ENCODE measurements at places on chromosomes 4 and X.

GRCh38 chr4:77600521-77601451 lies 4.8 kb upstream of the CXCL13 start:
- no peak for DNase-seq

GRCh38 chr4:37725718-37726117 lies 39.5 kb upstream of the RELL1 start:
- no peak for DNase-seq

GRCh38 chr4:55125087-55125721 lies at the start of gene KDR:
Gene KDR (minus strand): TSS chr4:55125595. CDS start chr4:55125293, 302 bp downstream.
- DNase-seq, result no peak

- no peak for DNase-seq
Measured at GRCh38 chrX:122219735-122220134, 964.3 kb upstream of the GRIA3 start.

DNA sequence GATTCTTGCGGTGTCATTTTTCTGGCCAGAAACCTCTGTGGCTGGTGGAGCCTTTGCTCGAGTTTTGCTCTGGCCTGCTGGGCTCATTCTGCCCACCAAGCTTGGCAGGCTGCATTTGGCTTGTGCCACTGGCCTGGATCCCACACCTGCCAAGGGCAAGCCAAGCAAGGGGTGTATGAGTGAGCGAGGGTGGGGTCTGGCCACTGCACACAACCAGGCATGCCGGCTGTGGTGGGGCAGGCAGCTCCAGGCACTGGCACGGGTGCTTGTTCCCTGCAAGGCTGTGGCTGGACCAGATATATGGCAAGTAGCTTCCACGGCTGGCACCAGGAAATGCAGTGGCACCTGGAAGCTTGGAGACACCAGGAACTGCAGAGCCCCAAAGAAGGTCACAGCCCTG lies 68.6 kb upstream of the PPP3CA start:
- no peak for DNase-seq
